NCI-H510A (cell line): ENCODE measurements at places on chromosomes 3 and 15.

GRCh38 chr15:62951481-62951880 is 91.1 kb upstream of the TPM1 start:
- no peak for DNase-seq

GRCh38 chr3:128318275-128318941 is 148.3 kb downstream of the DNAJB8 start:
- DNase-seq, result no peak

DNA sequence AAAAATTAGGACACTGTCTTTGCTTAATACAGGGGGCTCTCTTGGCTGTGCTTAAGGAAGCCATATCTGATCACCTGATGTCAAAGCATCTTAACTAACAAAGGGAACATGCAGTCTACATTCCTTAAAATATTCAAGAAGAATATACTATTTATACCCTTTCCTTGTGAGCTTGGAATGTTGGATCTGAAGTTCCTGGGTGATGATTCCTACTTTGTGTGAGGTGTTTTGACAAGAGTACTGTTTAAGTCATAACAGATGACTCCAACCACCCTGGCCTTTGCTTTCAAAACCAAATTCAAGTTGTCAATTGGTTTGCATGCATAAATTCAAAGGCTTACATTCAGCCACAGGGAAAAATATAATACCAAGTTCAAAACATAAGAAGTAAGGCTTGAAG is 862.7 kb upstream of the SEMA6D start:
- no peak for DNase-seq

- DNase-seq, result no peak
Observed at GRCh38 chr3:171176244-171176933, 149.9 kb upstream of the SLC2A2 start.

GRCh38 chr3:57224856-57225255 is 2.7 kb upstream of the APPL1 start:
- DNase-seq, result no peak

DNA sequence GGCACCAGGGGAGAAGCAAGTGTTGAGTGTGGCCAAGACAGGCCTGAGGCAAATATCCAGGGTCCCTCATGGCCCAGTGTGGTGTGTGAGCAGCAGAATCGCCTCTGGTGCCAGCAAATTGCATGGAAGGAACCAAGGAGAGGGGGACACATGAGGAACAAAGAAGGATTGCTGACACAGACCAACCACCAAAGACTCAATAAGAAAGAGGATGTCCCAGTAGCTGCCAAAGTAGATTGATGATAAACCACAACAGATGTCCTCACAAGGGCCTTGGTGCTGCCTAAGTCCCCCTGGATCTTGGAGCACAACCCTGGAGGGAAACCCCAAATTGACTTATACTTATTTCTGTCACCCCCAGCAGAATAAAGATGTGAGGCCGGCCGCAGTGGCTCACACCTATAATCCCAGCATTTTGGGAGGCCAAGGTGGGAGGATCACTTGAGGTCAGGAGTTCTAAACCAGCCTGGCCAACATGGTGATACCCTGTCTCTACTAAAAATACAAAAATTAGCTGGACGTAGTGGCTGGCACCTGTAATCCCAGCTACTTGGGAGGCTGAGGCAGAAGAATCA is 10.6 kb downstream of the SRGAP3 start:
- DNase-seq, result no peak

GRCh38 chr3:58202917-58203360 is 7.8 kb downstream of the DNASE1L3 start:
- no peak for DNase-seq

DNA sequence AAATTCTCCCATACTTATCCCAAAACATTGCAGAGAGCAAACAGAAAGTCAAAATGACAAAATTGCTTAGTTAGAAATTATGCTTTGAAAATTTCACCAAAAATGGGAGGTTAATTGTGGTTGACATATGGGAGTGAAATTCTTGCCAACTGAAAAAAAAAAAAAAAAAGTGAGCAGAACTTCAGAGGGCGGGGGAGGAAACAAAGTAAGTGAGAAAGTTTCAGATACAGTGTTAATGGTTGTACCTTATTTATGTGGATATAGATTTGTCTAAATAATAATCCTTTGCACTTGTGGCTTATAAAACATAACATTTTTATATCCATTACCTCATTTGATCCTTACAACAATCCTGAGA is 91.5 kb upstream of the RAP2B start:
- DNase-seq, result no peak

DNA sequence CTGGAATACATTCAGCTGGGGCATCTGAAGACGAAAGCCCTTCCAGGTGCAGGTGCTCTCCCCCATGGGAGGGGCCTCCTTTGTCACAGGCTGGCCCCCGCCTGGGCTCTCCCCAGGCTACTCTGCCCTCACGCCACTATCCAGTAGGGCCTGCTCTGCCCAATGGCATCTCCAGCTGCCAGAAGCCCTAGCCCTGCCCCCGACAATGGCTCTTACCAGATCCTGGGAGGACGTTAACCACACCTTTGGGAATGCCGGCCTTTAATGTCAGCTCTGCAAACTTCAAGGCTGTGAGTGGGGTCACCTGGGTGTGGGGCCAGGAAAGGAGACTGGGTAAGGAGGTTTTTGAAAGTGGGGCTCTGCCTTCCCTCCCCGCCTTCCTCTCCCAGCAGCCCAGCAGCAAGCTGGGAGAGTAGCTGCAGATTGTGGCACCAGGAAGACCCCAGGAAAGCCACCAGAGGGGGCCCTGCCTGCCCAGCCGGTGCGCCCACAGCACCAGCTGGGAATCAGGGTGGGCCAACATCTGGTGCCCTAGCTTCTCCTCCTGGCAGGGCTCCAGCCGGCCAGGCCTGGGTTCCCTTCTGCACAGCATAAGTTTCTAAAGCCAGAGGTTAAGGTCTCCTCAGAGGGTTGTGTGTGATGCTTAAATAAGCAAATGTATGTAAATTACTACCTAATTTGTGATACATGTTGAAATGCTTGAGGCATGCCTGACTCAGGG is 40.4 kb upstream of the SLC41A3 start:
- peak; percentile 5 for DNase-seq

DNA sequence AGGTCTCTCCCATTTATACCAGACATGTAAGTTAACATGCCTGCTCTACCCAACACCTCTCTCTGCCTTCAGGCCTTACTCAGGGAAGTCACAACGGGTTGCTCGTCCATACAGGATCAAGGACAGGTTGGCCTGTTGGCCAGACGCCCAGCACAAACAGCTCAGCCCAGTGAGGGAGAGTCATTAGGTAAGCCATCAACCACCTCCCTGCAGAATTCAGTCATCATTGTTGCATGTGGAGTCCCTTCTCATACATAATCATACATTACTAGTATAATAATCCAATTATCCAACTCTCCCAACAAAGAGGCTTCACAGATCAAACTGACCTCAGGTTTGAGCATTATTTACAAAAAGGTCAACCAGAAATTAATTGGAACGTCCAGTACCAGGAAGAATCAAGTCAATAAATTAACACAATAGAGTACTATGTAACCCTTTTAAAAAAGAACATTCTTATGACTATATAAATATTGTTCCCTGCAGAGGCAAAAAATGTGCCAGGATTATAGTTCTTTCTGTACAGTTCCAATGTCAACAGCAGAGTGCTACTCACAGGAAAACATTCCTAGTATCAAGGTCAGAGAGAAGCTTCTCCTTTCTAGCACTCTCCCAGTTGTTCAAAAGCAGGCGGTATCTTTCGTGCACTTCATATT is 33.2 kb downstream of the HOMER2 start:
- no peak for DNase-seq

DNA sequence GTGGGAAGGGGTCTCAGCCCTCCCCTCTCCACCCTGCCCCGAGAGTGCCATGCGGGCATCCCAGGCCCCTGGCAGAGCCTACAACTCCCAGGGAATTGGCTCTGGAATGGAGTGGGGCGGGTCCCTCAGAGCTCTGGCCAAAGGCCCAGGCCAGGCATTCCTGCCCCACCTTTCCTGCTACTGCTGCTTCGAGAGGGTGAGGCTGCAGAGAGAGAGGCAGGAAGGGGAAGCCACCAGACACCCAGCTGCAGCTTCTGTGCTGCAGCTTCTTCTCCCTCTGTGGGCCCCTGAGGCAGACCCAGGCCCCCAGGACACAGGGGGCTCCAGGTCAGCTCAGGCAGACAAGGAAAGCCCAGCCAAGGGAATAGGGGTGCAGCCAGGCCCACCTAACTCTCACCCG is 2.7 kb downstream of the ALS2CL start:
- no peak for DNase-seq

GRCh38 chr3:105364128-105364527 is 2.6 kb upstream of the ALCAM start:
- no peak for DNase-seq

DNA sequence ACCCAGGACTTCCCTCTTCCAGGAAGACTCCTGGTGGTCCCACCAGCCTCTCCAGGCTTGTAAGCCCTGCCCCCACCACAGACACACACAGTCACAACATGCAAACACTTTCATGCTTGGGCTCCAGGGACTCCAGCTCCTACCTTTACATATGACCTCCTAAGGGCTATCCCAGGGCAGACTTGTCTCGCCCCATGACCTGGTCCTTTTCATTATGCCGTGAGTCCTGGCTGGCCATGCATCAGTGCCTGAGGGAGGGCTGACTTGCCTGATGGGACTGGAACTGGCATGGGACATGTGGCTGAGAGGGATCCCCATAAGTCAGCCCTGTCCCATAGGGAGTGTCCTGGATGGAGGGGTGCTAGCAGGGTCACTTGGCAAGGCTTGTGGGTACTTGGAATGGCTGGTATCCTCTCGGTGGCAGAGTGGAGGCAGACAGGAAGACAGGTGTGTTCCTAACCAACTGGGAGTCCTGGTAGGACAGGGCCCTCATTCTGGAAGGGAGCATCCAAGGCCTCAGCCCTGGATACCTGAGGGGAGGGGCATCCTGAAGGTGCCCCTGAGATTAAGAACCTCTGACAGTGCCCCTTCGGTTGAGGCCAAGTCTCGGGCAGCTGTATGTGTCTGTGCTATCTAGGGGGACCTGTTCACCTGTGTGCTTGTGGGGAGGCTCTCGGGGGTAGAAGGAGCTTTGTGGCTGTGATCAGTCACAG is 540 bp upstream of the HHATL start:
- DNase-seq, result no peak

DNA sequence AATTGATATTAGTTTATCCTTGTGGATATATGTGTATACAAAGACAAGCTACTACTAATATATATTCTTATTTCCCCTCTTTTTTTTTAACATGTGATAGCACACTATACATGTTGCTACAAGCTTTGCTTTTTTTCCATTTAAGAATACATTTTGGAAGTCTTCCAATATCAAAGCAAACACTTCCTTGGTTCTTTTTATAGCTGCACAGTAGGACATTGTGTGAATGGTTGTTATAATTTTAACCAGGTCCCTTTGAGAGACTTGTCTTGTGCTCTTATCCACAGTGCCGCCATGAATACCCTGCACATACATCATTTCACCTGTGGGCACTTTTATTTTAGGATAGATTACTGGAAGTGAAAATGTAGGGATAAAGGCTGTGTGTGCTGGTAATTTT is 88.7 kb downstream of the CACNA2D3 start:
- no peak for DNase-seq

GRCh38 chr3:134018850-134019249 is 10.9 kb downstream of the SLCO2A1 start:
- DNase-seq, result no peak

DNA sequence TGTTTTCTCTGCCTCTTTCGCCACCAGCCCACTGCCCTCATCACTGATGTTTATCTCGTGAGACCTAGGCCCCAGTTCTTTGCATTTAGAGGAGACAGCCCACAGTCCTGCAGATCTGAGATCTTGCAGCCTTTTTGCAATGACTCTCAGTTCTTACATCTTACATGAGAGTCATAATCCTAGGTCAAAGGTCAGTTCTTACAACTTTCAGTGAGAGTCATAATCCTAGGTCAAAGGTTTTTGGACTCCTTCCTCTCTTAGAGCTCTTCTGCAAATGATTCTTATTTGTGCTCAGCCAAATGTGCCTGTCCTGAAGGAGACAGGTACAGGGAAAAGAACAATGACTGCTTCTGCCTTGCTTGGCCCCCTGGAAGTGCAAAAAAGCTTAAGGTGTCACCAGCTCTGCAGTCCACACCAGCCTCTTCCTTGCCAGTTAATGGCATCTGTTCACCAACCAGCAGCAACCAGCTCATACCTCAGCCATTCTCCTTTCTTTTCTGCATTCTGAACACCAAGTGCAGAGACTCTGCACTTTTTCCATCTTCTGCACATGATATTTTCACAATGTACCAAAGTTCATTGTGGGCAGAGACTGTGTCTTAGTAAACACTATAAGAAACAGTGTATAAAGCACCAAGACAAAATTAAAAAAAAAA is 67.1 kb downstream of the ABHD5 start:
- no peak for DNase-seq

DNA sequence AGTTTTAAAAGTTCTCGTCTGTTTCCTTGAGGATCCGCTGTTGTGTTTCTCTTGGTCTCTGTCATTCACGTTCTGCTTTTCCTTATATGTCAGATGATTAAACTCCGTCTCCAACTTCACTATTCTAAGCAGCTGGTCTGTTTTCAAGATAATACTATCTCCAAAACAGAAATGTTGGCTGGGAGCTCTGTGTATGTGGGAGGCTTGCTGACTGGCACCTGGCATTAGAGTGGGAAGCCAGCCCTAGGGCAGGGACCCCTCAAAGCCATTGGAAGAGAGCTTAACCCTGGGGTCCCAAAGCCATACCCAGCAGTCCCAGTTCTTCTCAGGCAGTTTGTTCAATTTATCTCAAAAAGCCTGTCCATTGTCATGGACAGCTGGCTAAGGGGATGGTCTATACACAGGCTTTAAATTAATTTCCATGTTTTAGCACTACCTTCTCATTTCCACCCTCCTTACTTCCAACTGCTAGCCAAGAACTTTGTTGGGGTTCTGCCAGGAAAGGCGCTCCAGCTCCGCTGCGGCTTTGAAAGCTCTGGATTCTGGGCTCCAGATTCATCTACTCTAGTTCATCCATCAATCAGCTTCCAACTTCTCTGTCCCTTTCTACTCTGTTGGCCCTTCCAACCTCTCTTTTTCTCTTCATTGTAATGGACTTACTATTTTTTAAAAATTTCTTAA is 9.2 kb downstream of the BTBD1 start:
- no peak for DNase-seq

GRCh38 chr15:31605467-31605931 is 278.9 kb downstream of the KLF13 start:
- no peak for DNase-seq

DNA sequence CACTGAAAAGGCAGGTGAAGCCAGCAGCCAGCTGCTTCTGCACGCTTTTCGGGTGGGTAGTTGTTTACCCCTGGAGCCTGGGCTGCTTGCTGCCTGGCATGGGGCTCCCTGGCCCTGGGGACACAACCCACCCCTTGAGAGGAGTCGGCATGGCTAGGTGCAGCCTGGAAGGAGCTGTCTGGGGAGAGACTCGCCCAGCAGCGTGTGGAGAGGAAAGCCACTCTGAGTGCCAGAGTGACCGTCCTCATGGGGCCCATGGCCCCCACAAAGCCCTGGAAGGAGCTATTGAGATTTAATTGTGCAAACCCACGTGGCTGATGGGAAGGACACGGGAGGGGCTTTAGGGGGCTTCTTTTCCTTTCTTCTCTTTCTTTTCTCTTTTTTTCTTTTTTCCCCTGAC is 137.5 kb downstream of the OPA1 start:
- DNase-seq, result no peak

DNA sequence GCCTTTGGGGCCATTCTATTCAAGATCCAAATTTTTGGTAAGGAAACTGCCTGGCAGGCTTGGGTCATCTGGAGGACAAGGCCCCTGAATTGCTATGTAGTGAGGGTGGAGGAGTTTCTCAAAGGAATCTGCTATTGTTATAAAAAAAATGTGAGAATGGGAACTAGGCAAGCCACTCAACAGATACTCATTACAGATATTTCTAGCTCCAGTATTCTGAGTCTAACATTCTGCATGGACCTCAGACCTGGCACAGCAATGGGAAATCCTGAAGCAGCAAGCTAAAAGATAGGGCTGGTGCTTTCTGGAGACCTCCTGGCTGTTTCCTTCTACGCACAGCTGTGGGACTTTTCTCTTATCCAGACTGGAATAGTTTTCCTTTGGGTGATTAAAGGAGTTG is 430.7 kb upstream of the RBMS3 start:
- no peak for DNase-seq
